ENCODE measurements at places on chromosomes 4 and X.

DNA sequence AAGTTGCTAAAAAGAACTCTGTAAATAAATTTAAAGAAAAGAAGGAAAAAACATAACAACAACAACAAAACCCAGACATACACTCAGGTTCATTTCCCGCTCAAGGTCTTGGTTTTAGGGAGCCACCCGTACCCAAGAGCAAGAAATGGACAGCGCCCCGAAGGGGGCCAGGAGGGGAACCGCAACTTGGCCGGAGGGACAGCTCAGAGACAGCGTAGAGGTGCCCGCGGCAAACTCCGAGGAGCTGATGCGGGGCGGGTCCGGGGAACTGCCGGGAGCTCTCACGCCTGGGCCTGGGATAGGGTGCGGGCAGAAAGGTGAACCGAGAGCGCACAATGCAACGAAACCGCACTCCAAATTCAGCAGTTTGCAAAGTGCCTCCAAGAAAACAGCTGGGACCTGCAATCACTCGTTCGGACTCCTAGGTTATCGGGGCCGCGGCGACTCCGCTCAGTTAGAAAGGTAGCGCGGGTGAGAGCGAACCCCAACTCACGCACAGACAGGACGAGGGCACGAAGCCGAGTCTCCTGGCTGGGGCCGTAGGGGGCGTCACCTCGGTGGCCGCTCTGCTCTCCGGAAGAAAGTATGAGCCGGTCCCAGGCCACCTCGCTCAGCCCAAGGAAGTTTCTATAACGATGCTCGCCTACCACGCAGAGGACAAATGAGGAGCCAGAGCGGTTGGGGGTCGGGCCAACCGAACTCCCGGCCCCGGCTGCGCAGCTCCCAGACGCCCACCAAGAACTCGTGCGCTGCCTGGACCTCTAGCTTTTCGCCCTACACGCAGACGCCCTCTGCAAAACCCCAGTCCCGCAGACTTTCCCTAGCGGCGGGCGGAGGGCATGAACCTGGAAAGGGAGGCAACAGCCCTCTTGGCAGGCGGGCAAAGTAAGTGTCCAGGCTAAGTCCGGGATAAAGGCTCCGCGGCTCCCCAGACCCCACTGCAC is 1.4 kb downstream of the NDNF start:
- peak; percentile 17 for DNase-seq

DNA sequence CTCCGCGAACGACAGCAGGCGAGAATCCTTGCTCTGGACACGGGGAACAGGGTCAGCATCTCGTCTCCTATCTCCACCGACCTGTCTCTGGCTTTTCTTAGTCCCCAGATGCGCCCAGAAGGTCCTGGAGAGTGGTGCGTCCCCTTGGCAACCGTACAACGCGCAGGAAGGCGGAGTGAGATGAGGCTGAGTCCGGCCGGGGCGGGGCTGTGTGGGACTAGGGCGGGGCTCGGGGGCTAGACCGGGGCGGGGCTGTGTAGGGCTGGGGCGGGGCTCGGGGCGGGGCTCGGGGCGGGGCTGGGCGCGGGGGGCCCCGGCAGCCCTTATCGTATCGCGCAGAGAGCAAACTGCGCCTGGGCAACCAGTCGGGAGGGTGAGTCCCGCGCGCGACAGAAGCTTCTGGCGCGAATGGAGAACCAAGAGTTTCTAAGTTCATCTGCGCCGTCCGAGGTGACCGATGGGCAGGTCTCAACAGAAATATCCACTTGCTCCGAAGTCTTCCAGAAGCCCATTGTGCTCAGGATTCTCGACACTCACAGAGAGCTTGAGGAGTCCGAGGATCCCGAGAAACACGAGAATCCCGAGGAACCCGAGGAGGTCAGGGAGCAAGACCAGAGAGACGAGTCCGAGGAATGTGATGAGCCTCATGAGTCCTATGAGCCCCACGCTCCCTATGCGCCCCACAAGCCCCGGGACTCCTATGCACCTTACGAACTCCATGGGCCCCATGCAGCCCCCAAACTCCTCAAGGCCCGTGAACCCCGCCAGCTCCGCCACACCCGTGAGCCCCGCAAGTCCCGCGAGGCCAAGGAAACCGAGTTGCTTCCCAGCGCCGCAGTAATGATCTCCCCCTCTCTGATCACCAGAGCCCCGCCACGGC is 24.9 kb downstream of the ARL9 start:
- DNase-seq, result peak; percentile 84

GRCh38 chr4:4486969-4487368 is 54.9 kb downstream of the STX18 start:
- no peak for DNase-seq

DNA sequence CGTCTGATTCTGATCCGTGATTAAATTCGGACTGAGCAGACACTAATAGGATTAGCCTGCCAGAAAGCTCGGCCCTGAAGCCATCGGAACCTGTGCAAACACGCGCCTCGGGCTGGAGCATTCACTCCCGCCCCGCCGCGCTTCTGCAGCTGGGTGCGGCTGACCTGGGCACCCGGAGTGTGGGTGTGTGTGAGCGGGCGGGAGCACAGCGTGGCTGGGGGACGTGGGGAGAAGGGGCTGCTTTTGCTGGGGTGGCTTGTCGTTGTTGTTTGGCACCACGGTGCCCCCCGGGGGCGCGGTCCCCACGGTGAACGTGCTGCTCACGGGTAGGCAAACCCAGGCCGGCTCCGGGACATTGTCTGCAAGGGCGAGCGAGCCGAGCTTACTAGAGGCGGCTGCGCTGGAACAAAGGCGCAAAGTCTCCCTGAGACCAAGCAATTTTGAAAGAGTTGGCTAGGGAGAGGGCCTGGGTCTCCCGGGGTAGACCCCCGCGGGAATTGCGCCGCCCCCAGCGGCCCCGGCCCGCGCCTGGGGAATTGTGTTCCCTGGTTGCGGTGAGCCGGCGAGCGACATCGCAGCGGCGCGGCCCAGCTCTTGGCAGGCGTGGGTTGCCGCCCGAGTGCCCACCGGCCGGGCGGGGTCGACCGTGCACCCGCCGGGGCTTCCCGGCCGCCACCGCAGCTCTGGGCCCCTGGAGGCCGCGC is 1.4 kb downstream of the MAMLD1 start:
- no peak for DNase-seq

- no peak for DNase-seq
Observed at GRCh38 chr4:156773648-156774357, 197.8 kb downstream of the PDGFC start.

- no peak for DNase-seq
Observed at GRCh38 chr4:83709627-83710026, 173.7 kb downstream of the GPAT3 start.

DNA sequence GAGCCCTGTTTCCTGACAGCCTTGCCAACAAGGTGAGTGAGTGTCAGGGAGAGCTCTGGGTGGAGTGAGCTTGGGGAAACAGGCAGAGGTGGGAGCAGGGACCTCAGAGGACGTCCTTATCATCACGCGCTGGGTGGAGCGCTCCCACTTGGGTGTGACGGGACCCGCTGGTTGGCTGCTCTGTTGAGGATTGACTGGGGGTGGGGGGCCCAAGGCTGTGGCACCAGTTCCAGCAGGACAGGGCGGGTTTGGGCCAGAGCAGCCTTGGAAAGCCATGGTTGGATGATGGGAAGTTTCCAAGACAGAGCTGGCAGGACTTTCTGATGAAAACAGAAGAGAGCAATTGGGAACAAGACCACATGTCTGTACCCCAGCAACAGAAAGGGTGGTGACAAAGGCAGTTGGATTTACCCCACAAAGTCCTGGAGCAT is 3.0 kb upstream of the PCGF3 start:
- no peak for DNase-seq

DNA sequence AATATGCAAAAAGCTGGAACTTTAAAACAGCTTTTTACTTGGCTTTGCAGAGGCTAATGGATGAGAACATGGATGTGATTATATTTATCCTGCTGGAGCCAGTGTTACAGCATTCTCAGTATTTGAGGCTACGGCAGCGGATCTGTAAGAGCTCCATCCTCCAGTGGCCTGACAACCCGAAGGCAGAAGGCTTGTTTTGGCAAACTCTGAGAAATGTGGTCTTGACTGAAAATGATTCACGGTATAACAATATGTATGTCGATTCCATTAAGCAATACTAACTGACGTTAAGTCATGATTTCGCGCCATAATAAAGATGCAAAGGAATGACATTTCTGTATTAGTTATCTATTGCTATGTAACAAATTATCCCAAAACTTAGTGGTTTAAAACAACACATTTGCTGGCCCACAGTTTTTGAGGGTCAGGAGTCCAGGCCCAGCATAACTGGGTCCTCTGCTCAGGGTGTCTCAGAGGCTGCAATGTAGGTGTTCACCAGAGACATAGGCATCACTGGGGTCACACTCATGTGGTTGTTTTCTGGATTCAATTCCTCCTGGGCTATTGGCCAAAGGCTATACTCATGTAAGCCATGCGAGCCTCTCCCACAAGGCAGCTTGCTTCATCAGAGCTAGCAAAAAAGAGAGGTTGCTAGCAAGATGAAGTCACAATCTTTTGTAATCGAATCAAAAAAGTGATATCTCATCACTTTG is 15.6 kb downstream of the TLR8 start:
- no peak for DNase-seq

- no peak for DNase-seq
Observed at GRCh38 chr4:100261346-100261745, 71.1 kb upstream of the DDIT4L start.

GRCh38 chrX:148448686-148449085 is 51.7 kb upstream of the AFF2 start:
- no peak for DNase-seq
